Retinal pigment epithelial cell (primary cell): ENCODE measurements at places on chromosomes 1 and 21.

DNA sequence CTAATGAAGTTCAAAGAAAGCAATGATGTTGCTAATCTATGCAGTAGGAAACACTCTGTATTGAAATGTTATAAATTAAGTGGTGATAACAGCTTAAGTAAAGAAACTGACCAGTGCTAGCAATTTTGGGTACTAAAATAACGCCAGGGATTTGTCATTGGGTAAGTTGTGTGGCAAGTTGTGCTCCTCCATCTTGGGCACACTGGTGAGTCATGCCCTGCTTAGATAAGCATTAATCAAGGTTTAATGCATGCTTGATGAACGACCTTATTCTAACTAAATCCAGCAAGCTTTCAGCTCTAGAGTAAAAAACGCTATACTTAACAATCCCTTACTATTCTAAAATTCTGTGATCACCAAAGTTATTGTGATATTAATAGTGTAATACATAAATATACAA is 25.2 kb downstream of the VAMP4 start:
- no peak for DNase-seq

DNA sequence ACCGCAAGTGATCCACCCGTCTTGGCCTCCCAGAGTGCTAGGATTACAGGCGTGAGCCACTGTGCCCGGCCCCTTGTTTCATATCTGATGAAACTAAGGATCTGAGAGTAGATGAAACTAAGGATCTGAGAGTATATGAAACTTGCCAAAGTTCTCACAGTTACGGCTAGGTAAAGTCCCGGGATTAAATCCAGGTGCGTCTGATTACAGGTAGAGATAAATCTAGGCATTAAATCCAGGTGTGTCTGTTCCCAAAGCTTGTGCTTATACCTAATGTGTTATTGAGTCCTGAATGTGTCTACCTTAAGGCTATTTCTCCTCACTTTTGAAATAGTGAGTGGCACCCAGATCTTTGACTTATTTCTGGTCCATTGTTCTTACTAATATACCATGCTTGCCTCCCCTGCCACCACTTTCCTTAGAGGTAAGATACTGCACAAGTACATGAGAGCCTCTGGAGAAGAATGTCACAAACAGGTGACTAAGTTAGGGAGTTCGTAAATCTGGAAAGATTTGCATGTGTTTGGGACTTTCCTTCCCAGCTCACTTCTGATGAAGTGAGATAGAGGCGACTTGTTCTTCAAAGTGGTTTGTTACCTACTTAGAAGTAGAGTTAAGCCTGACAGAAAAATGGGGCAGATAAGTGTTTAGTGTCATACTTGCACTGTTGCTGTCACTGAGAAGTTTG is 66.5 kb downstream of the AK4 start:
- no peak for DNase-seq

- DNase-seq: no peak
Measured at GRCh38 chr1:183228347-183229220, 42.5 kb downstream of the LAMC2 start.

- DNase-seq: no peak
Measured at GRCh38 chr1:27116697-27117096, 38.2 kb downstream of the SLC9A1 start.

GRCh38 chr1:226714148-226714547 is 24.9 kb downstream of the ITPKB start:
- no peak for DNase-seq

GRCh38 chr1:180380259-180381183 is 121.9 kb downstream of the ACBD6 start:
- no peak for DNase-seq

GRCh38 chr1:197062692-197063091 is 4.4 kb downstream of the F13B start:
- DNase-seq: no peak

DNA sequence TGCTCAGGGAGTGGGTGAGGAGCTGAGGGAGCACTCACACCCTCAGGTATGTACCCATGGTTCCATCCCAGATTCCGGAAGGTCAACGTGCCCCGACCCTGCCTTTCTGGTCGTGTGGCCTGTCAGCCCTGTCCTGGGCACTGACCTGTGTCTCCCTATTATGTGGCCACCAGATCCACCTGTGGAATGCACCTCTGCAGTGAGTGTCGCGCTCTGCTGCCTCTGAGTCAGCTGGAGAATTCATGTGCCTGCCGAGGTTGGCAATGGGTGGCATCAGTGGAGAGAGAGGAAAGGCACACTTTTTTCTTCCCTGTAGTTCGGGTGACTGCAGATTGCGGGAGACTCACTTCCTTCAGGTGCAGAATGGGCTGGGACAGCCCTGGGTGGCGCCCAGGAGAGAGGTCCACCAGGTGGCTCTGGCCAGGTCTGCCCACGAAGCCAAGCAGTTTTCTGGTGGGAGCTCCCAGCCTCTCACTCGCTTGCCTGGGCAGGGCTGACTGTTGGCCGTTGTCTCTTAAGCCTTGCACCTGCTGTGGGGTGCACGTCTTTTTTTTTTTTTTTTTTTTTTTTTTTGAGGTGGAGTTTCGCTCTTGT is 176.1 kb upstream of the TMEM51 start:
- DNase-seq: no peak

GRCh38 chr21:44930543-44930981 is 9.3 kb upstream of the SLX9 start:
- no peak for DNase-seq

- DNase-seq: no peak
Measured at GRCh38 chr1:107683191-107683657, 281.8 kb downstream of the VAV3 start.

GRCh38 chr1:55547405-55547804 is 332.2 kb upstream of the USP24 start:
- DNase-seq: no peak

- DNase-seq: no peak
Measured at GRCh38 chr1:14142397-14143100, 442.6 kb downstream of the PRDM2 start.

GRCh38 chr1:41450747-41451285 is 33.7 kb downstream of the EDN2 start:
- DNase-seq: no peak

- DNase-seq: no peak
Measured at GRCh38 chr21:39317134-39318090, 4.0 kb upstream of the BRWD1 start.

DNA sequence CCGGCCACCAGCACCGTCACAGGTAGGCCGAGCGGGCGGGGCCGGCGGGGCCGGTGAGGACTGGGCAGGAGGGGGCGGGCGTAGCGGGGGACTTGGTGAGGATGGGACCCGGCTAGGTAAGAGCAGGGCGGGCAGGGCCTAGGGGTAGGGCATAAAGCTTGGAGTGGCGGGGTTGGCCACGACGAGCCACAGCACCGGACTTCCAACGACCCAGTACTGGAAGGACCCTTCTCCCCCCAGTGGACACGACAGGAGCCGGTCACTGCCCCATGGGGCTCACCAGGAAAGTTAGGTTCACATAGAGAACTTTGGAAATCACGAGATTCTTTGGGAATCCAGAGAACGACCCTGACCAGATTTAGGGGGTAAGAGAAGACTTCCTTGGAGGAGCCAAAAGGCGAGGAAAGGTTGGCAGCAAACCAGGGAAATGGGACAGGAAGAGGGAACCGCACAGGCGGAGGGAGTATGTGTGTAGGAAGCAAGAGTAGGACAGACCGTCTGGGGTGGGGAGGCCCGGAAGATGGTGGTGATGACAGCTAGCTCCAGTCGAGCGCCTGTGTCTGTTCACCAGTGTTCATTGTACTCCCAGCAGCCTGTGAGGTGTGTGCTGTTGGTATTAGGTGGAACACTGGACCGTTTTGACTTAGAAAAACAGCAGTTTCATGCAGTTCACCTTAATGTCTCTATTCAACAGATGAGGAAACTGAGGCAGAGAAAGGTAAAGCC is 20.4 kb downstream of the ZNF362 start:
- no peak for DNase-seq

GRCh38 chr1:181251001-181251712 is 162.7 kb downstream of the IER5 start:
- peak; percentile 64 for DNase-seq

GRCh38 chr1:155860970-155861510 is 1.7 kb downstream of the SYT11 start:
- no peak for DNase-seq

- no peak for DNase-seq
Measured at GRCh38 chr1:78549331-78549730, 58.6 kb downstream of the PTGFR start.

GRCh38 chr1:12434174-12434573 is 183.8 kb downstream of the DHRS3 start:
- DNase-seq: peak; percentile 73

DNA sequence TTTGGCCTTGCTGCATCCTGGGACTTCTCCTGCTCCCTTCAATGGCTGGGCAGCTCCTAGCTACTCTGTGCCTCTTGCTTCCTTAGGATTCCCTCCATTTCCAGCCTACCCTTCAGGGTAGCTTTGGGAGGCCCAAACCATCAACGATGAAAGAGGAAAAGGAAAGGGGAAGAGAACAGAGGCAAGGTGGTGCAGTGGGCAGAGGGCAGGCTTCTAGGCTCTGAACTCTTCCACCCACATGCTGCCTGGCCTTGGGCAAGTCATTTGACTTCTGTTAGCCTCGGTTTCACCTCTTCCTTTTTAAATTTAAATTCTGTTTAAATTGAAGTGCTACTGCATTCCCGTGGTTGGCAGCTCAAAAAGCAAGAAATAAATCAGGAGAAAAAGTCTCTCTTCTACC is 5.7 kb upstream of the PPM1J start:
- no peak for DNase-seq

DNA sequence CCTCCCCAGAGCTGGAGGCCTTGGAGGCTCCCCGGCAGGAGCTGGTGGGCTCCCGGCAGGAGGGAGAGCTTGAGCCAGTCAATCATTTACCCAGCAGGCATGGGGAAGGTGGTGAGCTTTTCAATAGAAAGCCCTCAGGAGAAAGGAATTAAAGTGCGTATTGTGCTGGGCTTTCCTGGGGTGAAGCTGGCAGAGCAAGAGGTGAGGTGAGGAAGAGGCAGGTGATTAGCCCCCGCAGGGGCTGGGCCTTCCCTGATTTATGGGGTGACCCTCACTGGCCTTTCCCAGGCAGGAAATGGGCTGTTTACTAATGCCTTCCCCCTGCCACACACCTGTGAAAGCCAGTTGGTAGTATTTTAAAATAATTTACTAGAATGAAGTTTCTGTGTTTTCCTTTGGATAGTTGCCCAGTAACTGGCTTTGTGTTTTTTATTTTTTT is 25.8 kb downstream of the CLDN14 start:
- no peak for DNase-seq

DNA sequence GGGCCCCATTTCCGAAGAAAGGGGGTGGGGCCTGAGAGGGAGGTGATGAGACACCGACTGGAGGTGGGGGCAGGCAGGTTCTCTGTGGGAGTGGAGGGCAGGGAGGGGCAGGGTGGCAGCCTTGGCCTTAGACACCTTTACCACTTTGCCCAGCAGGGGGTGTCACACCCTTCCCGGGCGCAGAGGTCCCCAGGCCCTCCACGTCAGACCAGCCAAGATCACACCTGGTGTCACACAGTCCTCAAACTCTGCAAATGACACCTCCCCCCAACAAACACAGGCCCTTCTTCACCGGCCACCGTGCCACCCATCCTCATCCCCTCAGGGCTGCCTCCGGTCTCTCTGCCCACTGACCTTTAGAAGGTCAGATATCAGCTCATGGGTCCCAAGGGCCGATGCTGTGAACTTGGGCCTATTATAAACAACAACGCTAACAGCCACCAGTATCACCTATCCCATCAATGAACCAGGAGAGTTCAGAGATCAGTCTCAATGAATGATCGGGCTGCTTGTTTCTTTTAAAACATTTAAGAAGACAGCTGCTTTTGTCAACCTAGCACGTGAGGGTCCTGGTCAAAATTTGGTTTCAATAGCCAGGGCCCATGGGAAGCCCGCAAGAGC is 103.9 kb downstream of the CASZ1 start:
- DNase-seq: no peak

GRCh38 chr1:22527122-22527521 is 36.2 kb upstream of the EPHA8 start:
- DNase-seq: no peak

- no peak for DNase-seq
Measured at GRCh38 chr1:55134152-55134808, 80.9 kb downstream of the USP24 start.

- no peak for DNase-seq
Measured at GRCh38 chr1:17220287-17220686, 15.4 kb downstream of the PADI1 start.

DNA sequence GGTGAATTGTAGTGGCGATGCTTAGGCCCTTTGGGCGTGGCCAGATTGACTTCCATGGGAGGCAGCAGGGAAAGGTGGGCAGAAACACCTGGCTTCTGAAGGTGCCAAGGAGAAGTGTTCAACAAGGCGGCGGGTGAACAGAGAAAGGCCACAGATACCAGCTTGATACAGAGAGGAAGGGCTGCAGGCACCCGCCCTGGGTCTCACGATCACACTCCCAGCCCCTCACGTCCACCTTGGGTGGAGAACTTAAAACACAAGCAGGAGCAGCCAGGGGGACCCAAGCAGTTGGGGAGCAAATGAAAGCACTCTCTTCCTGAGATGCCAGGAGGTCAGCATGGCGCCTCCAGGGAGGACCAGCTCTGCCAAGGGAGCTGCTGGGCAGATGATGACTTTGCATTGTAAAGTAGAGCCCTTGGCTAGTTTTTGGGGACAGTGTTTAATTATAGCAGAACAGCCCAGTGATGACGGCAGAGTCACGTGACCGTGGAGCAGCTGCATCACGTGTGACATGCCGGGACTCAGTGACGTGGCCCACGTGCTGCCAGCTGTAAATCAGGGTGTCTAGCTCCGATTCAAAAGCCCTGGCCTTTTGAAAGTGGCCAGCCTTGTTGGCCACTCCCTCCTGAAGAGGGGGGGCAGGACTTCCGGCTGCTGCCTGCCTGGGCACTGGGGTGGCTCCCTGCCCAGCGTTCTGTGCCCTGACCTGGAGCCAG is 19.0 kb downstream of the SLC37A1 start:
- no peak for DNase-seq

- DNase-seq: no peak
Measured at GRCh38 chr1:37085393-37085792, 51.1 kb upstream of the GRIK3 start.

DNA sequence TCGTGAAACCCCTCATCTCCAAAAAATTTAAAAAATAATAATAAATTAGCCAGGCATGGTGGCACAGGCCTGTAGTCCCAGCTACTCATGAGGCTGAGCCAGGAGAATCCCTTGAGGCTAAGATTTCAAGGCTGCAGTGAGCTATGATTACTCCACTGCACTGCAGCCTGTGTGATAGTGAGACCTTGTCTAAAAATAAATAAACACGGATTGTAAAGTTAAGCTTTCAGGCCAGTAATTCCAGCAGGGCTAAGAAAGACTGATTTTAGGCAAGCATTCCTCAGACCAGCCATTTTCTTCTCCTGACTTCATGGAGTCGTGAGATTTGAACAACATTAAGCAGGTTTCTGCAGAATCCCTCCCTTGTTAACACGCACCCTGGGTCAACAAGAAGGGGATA is 77.2 kb upstream of the EFHD2 start:
- DNase-seq: no peak

DNA sequence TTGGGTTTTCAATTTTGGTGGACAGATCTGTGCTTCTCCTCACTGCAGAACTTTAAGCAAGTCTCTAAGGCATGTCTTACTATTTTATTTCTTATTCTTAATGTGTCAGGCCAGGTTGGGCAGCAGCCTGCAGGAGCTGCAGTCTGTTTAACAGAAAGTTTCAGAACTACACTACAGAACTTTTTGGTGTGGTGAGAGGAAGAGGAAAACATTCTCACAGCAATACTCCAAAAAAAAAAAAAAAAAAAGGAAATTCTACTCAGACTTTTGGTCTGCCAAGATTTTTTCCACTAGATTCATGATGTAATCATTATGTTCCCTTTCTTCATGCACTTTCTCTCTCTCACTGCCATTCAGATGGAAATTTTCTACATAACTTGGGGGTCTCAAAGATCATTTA is 255.2 kb downstream of the COL11A1 start:
- no peak for DNase-seq
